ENCODE measurements at places on chromosomes 13 and 19. TPM values are rescaled to one million over a fixed set of nuclear protein-coding genes. Genes with fewer than 3 reads are reported as not detected.

TEX29 gene
- total RNA-seq, result not detected

KLK3 gene
- total RNA-seq, result not detected

KCNRG gene
- 0.44 TPM for total RNA-seq

AMER2 gene
- not detected for total RNA-seq

PROZ gene
- not detected for total RNA-seq

PSG6 gene
- total RNA-seq, result not detected

DCT gene
- 0.11 TPM for total RNA-seq

MISP3 gene
- 1.1 TPM for total RNA-seq

TTYH1 gene
- not detected for total RNA-seq

PRMT1 gene
- total RNA-seq, result 559 TPM

KLK15 gene
- not detected for total RNA-seq

ZNF544 gene
- total RNA-seq, result 52.1 TPM

NALCN gene
- total RNA-seq, result not detected

PSPN gene
- 0.99 TPM for total RNA-seq

POLD1 gene
- 183 TPM for total RNA-seq

CDC42EP5 gene
- total RNA-seq, result 1.2 TPM

Measured in activated CD8-positive, alpha-beta memory T cell treated with anti-CD3 and anti-CD28 coated beads for 36 hours (primary cell).